ENCODE measurements at places on chromosomes 6 and 20.

DNA sequence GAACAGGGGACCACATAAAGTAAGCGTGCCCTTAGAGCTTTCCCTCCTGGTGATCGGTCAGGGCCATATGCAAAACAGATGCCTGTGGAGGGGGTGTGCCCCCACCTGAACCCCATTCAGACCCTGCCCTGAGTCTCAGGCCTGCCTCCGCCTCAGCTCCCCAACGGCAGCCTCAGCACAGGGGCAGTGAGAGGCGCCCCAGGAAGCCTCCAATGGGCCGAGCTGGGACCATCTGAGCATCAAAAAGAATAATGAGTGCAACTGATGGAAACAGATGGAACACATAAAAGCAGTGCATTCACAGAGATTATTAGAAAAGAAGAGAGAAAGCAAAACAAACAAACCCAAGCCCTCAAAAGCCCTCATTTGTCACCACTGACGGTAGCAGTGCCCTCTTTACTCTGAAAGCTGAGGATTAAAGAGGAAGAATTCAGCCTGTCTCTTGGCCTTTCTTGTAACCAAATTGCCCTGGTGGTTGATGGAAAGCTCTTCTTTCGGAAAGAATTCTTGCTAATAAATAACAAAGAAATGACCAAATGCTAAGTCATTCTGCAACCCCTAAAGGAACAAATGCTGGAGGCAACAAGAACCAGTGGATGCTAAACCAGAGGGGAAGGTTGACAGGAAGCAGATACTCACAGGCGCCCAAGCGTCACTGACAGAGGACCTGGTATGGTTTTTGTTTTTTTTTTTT, 6.8 kb downstream of the ADISSP start:
- DNase-seq = no peak

DNA sequence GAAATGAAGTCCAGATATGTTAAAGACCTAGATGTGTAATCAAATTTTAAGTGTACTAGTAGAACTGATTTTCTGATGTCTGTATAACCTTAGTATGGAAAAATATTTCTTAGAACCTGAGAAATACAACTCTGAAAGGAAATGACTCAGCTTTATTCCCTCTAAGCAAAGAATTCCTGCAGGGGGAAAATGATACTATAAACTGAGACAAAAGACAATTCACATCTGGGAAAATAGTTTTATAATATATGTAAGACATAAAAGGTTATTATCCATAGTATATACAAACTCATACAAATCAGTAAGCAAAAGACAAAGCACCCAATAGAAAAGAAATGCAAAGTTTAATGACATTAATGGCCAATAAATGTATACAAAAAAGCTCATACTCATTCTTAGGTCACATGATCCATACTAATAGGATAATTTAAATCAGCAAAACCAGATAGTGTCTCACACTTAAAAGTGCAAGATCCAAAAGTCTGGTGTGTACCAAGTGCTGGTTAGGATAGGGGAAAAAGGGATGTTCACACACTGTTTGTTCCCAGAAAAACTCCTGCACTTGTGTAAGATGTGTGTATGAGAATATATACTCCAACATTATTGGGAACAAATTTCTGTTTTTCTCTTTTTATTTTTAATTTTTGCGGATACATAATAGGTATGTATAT, 22.6 kb downstream of the RNF217 start:
- peak; percentile 61 for DNase-seq

DNA sequence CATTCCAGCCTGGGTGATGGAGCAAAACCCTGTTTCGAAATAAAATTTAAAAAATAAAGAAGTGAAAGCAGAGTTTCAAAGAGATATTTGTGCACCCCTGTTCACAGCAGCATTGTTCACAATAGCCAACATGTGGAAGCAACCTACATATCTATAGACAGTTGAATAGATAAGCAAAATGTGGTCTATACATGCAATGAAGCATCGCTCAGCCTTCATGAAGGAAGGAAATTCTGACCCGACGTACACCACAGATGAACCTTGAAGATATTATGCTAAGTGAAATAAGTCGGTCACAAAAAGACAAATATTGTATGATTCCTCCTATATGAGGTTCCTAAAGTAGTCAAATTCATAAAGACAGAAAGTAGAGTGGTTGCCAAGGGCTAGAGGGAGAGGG, 6.5 kb upstream of the NCOA6 start:
- DNase-seq = no peak

GRCh38 chr6:44009425-44010321, 117.6 kb downstream of the MRPL14 start:
- no peak for DNase-seq

DNA sequence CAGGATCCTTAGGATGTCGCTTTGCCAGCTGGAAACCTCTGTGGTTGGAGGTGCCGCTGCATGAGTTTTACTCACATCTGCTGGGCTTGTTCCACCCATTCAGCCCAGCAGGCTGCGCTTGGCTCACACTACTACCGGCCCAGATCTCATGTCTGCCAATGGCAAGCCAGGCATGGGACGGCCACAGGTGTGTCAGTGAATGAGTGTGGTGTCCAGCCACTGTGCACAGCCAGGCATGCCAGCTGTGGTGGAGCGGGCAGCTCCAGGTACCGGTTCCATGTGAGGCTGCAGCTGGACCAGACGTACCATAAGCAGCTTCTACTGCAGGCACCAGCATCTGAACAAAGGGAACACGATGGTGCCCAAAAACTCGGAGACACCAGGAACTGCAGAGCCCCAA, 33.1 kb upstream of the ASF1A start:
- no peak for DNase-seq

DNA sequence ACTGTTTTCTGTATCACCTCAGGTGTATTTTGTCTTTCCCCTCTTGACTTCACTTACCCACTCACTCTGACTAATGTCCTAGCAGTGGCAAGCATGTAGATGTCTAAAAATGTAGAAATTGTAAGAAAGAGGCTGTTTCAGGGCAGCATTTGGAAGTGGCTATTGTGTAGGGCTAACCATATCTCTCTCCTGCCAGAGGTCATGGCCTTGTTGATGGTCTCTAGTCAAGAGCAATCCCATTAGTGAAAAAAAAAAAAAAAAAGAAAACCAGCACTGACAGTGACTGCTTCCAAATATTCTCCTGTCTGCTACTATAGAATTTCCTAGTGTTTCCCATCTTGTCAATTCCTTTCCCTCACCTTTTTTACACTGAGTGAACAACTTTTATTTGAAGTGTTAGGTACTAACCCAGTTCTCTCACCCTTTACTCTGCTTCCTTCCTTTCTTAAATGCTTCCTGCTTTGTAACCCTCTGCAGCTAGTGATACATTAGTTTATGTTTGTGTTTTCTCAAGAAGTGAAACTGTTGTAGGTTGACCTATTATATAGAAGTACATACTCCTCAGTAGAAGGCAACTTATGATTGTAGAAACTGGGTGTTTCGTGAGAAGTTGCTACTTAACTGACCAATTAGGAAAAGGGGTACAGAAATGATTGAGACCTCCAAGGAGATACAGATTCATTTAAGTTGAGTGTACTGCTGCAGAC, 174.1 kb upstream of the PTPRK start:
- no peak for DNase-seq

- no peak for DNase-seq
These were observed 112.7 kb downstream of the ISM1 start for GRCh38 chr20:13333793-13334192.

- no peak for DNase-seq
These were observed 8.0 kb downstream of the TNFAIP3 start for GRCh38 chr6:137875058-137875520.

GRCh38 chr6:45474376-45474775, 96.6 kb upstream of the SUPT3H start:
- DNase-seq = no peak

DNA sequence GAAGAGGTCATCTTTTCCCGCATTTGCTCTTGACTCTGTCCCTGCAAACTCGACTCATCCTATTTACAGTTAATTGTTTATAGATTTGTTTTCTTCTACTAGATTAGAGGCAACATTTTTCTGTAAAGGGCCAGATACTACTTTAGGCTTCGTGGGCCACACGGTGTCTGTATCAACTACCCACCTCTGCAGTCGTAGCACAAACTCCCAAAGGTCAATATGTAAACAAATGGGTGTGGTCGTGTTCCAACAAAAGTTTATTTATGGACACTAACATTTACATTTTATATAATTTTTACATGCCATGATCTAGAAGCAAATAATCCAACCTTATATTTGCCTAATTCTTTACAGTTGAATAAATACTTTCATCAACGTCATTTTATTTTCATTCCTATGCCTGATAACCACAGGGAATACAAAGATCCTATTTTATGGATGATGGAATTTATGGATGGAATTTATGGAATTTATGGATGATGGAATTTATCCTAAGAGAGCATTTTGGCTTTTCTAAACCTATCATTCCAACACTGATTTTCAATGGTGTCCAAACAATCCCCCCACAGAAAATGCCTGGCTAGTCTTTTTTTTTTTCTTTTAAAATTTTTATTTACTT, 232.8 kb downstream of the MYLK4 start:
- no peak for DNase-seq

GRCh38 chr6:118591897-118592296, 43.8 kb downstream of the PLN start:
- DNase-seq = no peak

- peak; percentile 88 for DNase-seq
These were observed 65.0 kb upstream of the EEF1A1 start for GRCh38 chr6:73585566-73586415.

DNA sequence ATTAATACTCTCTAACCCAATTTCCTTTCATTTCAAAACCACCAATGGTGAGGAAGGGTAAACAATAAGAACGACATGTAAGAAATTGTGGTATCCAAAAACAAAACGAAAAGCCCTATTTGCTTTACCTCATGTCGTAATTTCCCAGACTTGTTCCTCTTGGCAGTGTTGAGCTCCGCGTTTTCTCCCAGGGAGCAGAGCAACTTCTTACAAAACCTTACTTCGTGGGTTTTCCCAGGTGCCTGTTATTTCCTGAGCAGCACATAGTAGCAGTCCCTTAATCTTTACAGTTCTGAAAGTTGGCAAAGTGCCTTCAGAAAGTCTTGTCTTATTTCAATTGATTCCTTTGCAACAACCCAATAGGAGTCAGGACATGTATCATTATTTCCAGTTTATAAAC, 207.9 kb upstream of the MARCKS start:
- DNase-seq = no peak

GRCh38 chr6:145204301-145204700, 531.0 kb downstream of the EPM2A start:
- no peak for DNase-seq

- DNase-seq = no peak
These were observed 25.2 kb upstream of the FYN start for GRCh38 chr6:111898452-111898851.

GRCh38 chr6:117118490-117118889, 146.9 kb upstream of the VGLL2 start:
- DNase-seq = no peak

- no peak for DNase-seq
These were observed 197.6 kb upstream of the CITED2 start for GRCh38 chr6:139572001-139572400.

DNA sequence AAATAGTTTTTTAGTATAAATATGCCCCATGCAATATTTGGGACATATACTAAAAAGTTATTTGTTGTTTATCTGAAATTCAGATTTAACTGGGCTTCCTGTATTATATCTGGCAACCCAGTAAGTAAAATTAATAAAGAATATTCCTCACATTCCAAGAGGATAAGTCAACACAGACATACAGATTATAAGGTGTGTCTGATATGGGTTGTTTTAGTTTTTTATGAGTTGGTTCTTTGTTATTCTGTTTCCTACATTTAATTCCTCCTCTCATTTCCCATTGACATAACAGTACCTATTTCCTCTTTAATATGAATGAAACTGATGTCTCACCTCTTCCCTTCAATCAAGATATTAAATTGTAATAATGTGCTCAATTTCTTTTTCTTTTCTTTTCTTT, 1.7 kb upstream of the PLA2G7 start:
- DNase-seq = no peak

- DNase-seq = peak; percentile 24
These were observed 1.3 kb downstream of the RTEL1 start for GRCh38 chr20:63659370-63659769.

GRCh38 chr6:108039681-108040080, 34.9 kb downstream of the OSTM1 start:
- no peak for DNase-seq

DNA sequence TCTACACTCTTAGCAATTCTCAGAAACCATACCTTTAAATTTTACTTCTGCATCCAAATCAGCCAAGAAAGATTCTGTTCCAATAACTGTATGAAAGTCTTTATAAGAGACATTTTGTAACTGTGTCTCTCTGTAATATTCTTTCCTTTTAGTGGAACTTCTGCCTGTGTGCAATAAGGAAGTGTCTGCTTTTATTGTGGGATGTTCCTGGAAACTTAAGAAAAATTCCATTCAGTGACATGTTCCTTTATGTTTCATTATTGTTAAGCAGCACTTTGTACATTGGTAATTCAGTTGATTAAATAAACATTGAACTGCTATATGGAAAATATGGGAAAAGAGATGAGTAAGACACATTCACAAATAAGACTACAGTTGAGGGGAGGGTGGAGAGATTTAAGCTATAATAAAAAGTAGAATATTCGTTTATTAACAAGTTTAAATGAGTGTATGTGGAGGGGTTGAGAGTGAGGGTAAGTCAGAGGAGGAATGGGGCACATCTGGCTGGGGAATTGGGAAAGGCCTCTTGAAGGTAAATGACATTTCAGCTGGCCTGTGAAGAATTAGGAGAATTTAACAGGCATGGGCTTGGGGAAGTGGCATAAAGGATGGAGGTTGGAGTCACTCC, 11.9 kb downstream of the NUS1 start:
- no peak for DNase-seq

DNA sequence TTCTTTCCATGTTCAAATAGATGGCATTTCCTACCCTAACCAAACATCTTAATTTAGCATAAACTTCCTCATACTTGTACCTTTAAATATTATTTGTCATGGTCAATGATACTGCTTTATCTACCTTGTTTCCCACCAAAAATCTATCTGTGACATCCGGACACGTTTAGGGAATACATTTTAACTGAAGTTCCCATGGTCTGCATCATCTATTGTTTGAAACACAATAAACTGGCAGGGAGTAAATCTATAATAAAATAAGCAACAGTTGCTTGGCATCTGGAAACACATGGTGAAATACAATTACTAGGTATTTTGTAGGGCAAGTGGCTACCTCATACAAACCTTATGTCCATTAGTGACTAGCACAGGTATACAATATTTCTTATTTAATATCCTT, 289.1 kb downstream of the GJA1 start:
- DNase-seq = no peak

DNA sequence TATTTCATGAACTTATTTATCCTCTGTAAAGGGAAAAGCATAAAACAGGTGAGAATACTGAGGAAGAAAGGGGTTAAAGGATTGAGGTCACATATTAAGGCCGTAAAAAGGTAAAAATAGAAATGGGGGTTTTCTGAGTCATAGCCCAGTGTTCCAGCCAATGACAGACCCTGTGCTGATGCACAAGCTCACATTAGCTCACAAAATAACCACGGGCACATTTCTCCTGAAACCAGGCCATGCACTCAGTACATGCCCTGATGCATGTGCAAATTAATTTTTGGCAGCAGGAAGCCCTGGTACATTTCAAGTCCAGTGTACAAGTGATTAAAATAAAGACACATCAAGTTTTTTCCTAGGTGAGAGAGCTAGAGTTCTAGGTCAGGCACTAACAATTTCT, 194.4 kb downstream of the TMEM200A start:
- no peak for DNase-seq

GRCh38 chr6:56860475-56860874, 94.4 kb upstream of the BEND6 start:
- peak; percentile 72 for DNase-seq
